ENCODE measurements at places on chromosomes 11 and 22.

DNA sequence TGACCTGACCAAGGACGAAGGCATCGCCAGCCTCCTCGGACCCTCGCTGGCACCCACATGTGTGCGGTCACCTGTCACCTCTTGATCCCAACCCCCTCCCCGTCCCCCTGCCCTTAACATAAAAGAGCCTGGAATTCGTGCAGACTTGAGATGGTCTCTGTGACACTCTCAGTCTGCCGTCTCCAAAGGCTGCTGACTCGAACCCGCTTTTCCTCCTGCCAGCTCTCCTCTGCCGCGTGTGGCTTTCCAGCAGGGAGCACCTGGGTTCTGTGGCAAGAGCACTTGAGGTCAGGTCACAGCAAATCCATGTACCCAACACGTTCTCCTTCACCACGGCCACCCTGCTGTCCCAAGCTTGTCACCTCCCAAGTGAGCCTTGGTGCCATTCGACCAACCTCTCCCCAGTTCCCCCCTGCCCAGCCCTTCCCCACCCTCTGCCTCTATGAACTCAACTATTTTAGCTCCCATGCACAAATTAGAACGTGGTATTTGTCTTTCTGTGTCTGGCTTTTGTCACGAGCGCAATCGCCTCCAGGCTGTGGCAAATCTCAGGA, 207.6 kb downstream of the BRD1 start:
- no peak for DNase-seq

- DNase-seq = no peak
These were observed 47.4 kb upstream of the SEPTIN5 start for GRCh38 chr22:19666673-19667593.

DNA sequence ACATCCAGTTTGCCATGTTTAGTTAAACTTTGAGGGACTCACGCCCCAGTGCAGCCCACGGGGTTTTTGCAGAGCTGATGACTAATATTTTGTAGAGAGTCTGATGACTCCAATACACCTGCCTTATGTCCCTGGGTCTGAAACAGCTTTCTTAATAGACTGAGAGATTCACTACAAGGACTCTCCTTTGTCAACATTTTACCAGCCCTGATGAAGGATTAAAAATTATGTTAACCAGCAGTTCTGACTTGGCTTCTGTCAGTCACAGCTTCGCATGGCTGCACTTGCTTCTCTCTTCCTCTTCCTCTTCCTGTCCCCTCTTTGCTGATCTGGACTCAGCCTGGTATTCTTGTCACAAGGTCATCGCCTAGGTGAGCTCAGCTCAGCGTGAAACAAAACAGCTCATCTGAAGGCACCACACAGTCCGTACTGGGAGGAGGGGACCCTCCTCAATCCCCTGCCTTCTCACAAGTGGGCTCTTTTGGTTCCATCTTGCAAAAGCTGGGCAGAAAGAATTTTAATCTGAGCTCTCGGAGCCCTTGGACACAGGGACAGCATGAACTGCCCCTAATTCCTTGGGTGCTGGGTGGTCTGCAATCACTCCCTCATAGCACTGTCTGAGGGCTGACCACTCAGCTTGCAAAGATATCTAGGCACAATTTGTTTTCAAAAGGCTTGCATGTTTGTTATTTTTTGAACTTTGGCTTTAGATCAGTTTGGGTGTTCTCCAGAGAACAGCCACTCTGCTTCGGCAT, 38.1 kb upstream of the POU2AF1 start:
- DNase-seq = no peak

DNA sequence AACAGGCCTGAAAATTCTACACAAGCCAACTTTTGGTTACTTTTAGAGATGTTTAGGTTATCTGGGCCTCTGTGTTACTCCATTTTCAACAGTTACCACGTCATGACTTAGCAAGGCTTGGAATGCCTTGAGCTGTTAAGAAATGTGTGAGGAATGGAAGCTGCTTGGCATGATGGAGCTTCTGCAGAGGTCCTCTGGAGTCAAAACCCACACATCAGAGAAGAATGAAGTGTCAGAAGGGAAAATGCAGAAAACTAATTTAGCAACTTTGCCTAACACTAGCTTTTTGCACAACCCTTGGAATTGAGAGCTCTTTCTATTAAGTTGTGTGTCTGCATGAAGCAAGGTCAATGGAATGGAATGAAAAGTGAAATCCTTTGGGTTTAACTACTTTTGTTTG, 27.4 kb downstream of the FAT3 start:
- DNase-seq = no peak

DNA sequence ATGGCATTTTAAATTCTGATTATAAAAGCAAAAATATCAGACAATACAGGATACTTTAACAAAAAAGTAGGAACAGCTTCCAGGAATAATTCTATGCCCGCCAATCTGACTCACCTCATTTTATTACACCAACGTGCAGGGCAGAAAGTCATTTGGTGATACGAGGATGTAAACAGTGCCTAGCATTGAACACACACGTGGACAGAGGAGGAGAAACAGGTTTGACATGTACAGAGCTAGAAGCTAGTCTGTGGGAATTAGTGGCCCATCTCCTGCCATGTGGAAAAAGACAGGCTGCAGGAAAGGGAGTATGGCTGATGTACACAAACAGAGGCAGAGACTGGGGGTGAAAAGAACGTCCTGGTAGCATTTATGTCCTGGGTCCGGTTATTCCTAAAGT, 9.0 kb upstream of the SPINDOC start:
- no peak for DNase-seq

DNA sequence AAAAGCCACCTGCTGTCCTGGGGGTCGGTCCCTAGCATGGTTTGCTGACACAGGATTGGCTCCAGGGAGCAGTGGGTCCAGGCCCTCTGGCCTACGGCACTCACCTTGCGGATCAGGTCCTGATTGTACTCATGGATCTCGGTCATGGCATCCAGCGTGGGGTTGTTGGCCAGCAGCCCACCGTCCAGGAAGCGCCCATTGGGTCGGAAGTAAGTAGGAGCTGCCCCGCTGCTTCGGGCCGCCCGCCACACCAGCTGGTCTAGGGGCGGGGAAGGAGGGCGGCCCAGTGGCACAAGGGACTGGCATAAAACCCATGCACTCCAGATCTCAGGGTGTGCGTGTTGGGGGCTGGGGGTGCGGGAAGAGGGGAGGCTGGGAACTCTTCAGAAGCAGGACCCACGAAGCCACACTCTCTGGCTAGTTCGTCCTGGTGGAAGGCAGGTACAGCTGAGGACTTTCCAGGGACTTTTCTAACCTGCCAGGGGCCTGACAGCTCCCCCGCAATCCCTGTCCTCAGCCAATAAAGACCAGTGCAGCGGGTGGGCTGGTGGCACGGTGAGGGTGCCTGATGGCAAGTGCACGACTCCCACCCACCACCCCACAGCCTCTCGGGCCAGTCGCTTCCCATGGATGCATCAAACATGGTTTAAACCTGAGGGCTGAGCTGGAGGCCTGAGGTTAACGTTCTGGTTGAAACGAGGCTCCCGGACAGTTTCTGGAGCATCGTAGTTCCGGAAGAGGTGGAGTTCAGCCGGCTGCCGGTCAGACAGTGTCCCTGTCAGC, 5.1 kb upstream of the BAIAP2L2 start:
- DNase-seq = no peak

DNA sequence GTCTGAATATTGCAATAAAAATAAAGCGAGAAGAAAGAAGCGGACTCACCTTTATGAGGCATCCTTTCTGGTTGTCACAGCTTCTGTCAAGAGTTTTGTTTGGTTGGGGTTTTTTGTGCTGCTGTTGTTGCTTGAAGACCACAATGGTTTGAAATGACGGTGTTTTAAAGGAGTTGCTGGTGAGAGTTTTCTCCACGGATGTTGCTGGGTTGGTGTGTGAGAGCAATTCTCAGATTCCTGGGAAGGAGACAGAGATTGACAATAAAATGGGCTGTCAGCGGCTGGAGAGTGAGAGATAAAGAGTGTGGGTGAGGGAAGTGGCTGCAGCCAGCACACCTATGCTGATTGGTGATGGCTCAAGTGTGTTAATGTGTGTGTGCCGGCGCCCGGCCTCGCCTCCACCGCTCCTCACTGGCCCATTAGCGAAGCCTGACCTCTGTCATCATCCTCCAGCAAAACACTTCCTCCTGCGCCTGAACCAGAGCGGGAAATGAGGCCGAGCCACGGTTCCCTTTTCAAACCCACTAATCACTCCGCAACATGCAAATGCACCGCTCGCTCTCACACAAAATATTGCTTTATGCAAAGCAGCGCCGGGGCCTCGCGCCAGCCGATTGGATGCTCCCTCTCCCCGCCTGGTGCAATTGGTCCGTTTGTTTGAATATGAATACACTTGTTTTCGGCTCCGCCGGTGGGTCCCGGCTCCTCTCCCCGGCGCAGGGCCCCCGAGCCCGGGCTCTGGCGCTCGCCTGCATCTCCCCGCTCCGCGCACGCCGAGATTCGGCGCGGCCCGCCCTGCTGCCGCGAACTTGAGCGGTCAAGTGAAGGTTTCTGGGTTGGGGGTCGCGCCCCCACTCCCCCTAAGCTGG, at the start of gene PAX6:
TSS of gene PAX6 (minus strand) at position 544 of the 869 bp plus-strand sequence. CDS start 4,911 bp downstream, outside the sequence.
- no peak for DNase-seq

DNA sequence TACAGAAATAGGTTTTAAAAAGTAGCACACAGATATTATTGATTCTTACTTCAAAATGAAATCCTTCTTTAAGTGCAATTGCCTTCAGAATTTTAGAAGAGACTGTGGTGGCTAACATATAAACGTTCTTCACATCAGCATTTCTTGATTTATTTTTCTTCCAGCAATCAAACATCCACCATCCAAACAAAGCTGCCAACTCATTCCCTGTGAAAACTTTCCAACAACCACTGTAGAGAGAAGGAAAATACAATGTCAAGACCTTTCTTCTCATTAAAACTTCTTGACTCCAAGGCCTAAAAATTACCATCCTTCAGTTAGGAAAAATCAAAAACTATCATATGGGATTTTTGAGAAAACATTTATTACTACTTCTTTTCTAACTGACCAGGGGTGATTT, 34.0 kb upstream of the P4HA3 start:
- DNase-seq = no peak

GRCh38 chr11:127607487-127608085, 607.0 kb upstream of the KIRREL3 start:
- no peak for DNase-seq

DNA sequence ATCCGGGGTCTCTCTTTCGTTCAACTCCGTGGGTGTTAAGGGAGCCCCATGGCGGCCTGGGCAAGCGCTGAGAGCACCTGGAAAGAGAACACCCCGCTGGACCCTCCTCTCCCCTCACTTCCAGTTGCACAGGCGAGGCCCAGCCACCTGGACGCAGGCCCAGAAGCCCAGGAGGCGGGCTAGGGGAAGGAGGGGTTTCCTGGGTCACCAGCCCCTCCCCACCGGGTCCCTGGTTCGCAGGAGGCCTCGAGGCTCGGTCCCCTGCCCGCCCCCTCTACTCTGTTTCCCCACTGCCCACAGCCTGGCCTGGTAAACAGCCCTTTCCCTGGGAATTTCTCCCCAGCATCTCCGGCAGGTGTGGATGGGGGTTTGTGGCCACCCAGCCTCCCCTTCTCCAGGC, 8.5 kb upstream of the NFAM1 start:
- DNase-seq = no peak

- DNase-seq = no peak
These were observed 26.9 kb upstream of the CAT start for GRCh38 chr11:34411791-34412190.

DNA sequence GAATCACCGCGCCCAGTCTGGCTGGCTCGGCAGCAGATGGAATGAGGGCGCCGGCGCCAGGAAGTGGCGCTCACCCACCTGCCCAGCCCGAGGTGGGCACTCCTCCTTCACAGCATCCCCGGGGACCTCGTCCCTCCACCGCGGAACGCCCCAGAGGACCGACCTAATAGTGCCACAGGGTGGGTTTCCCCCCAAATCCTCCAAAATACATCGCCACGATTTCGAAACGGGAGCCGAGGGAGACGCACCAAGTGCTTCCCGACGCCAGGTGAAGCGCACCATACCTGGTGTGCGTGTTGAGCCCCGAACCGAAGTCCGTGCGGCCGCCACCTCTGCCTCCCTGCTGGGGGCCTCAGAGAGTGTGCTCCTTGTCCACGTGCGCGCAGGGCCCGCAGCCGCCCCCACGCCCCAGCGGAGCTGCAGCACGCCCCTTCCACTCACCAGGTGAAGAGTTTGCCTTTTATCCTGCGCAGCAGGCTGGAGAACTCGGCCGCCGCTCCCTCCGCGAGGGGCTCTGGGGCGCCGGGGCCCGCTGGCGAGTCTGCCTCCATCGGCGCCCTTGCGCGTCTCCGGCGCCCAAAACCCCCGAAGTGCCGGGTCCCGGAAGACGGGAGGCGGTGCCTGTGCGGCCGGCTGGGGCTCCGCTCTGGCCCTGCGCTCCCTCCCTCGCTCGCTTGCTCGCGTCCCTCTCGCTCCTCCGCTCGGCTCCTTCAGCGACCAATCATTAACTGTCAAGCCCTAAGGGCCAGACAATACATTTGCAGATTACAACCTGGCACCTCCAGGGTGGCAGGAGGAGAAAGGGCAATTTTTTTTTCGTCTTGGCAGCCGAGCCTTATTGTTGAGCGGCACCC, at the start of gene SLC35F2:
TSS of gene SLC35F2 (minus strand) at position 571 of the 854 bp plus-strand sequence. CDS start at position 551, 20 bp downstream.
- peak; percentile 56 for DNase-seq

DNA sequence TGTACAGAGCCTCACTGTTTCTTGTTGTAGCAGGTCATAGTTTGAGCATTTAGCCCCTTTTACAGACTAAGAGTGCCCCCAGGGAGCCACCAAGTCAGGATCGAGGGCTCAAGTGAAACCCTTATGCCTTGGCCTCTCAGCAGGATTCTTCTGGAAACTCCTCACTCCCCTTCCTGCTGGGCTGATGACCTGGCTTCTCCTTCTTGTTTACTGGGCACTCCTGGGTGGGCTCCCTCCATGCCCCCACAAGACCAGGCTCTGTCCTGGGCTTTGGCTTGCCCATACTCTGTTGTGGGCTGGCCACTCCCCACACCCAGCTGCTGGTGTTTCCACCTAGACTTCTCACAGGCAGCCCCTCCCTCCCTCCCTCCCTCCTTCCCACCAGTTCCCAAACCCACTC, 69.6 kb downstream of the MED15 start:
- no peak for DNase-seq

DNA sequence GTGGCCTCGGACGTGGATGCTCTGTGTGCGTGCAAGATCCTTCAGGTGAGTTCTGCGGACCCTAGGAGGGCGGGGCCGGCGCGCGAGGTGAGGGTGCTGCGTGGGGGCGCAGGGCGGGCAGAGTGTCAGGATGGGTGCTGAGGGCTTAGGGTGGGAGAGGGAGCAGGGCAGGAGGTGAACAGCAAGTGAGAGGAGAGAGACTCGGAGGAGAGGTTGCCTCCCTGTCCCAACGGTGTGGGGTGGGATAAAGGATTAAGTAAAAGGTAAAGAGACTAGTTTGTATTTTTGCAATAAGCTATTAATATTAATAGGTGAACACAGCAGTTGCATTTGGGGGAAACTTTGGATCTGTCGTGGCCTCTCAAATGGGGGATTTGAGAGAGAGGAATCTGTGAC, 451 bp downstream of the CDC45 start:
- no peak for DNase-seq

- no peak for DNase-seq
These were observed 249.0 kb downstream of the DYNC2H1 start for GRCh38 chr11:103358251-103358650.

DNA sequence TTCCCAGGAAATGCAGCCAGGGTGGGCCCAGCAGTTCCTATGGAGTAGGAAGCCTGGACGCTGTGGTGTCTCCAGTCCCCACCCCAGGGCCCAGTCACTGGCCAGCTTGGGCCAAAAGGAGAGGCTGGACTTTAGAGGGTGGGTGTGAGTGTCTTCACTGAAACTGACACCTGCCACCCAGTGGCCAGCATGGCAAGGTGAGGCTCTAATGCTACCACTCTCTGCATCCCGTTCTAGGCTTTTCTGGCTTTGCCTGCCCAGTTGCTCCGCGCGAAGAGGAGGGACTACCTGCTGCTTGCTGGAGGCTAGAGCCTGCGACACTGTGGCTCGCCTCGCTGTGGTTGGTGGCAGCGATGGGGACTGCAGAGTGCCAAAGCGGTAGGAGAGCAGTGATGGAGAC, 35.4 kb downstream of the C22orf42 start:
- DNase-seq = no peak

Measured in activated effector memory CD4-positive, alpha-beta T cell treated with Interleukin-2 at 50 U/mL for 16 hours (primary cell).